ENCODE measurements at places on chromosomes 1 and 21.

DNA sequence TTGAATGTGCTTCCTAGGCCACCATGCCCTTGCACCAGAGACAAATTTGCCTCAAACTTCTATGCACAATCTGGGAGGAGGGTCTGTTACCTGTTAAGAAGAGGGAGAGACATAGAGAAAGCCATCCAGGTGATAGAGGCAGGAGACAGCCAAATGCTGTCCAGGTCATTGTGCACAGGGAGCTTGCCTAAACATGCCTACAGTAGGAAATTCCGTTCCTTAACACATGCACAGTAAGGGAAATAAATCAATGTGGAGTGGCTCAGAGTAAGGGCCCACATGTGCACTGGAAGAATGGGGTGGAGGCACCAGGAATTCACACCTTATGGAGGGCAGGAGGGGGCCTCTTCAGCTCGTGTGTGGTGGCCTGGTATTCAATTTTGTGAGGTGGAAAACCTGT lies 19.5 kb upstream of the CREG1 start:
- peaks cover 16% of the 10 kb centered on the region for H3K27me3 ChIP-seq
- H3K4me3 ChIP-seq, result no peak overlapping the region
- H3K27ac ChIP-seq, result no peak overlapping the region
- no peaks in the 10 kb centered on the region for H3K4me1 ChIP-seq

- H3K36me3 ChIP-seq, result no peaks in the 10 kb centered on the region
- H3K4me1 ChIP-seq, result peaks cover 2% of the 10 kb centered on the region
- no peak for DNase-seq
Measured at GRCh38 chr1:159946242-159947187, 1.1 kb upstream of the IGSF9 start.

DNA sequence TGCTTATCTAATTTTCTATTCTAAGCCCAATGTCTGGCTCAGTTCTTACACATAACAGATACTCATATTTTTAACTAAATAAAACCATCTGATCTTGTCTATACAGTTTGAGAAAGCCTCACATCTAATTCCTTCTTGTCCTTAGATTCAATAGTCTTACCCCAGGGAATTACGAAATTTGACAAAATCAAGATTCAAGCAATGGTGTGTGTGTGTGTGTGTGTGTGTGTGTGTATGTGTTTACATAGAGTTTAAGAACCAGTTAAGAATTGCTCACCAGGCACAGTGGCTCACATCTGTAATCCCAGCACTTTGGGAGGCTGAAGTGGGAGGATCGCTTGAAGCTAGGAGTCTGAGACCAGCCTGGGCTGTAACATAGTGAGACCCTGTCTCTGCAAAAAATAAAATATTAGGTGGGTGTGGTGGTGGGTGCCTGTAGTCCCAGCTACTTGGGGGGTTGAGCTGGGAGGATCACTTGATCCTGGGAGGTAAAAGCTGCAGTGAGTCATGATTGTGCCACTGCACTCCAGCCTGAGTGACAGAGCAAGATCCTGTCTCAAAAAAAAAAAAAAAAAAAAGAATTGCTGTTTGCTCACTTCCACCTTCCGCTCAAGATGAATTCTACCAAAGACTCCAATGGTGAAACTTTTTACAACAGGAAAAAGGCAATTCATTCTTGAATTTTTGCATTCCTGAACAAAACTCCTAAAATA lies 6.2 kb downstream of the WDR64 start:
- DNase-seq, result no peak
- H3K27me3 ChIP-seq, result peaks cover 11% of the 10 kb centered on the region

DNA sequence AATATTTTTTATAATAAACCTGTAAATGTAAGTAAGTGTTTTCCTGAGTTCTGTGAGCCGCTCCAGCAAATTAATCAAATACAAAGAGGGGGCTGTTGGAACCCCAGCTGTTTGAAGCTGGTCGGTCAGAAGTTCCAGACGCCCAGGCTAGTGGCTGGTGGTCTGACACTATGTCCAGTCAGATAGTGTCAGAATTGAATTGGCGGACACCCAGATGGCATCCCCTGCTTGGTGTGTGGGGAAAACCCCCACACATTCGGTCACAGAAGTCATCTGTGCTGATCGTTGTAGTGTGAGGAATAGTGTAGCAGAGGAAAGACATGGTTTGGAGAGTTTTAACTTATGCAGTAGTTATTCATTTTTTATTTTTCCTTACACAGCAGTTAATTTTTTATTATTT lies 32.4 kb downstream of the TBCE start:
- peaks cover 18% of the 10 kb centered on the region for H3K36me3 ChIP-seq
- H3K27me3 ChIP-seq, result no peaks in the 10 kb centered on the region
- no peaks in the 10 kb centered on the region for H3K4me1 ChIP-seq
- H3K27ac ChIP-seq, result no peak overlapping the region
- DNase-seq, result no peak
- no peak overlapping the region for H3K4me3 ChIP-seq

DNA sequence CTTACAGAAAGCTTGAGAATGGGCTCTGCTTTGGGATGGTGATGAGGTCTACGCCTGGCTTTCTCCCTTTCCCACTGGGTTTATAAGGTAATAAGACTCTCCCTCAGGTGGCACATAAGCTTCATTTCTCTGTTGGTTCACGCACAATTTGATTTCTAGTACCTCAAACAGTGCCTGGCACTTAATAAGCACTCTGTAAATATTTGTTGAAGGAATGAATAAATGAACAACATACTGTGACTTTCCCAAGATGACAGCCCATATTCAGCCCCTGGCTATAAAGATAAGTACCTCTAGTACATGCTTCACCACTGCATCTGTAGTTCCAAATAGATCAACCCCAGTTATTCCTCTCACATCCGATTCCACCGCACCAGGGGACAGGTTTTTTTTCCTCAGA lies 17.8 kb downstream of the COPA start:
- H3K27me3 ChIP-seq, result no peaks in the 10 kb centered on the region
- H3K4me1 ChIP-seq, result no peaks in the 10 kb centered on the region
- H3K36me3 ChIP-seq, result peaks cover 68% of the 10 kb centered on the region
- no peak overlapping the region for H3K4me3 ChIP-seq

DNA sequence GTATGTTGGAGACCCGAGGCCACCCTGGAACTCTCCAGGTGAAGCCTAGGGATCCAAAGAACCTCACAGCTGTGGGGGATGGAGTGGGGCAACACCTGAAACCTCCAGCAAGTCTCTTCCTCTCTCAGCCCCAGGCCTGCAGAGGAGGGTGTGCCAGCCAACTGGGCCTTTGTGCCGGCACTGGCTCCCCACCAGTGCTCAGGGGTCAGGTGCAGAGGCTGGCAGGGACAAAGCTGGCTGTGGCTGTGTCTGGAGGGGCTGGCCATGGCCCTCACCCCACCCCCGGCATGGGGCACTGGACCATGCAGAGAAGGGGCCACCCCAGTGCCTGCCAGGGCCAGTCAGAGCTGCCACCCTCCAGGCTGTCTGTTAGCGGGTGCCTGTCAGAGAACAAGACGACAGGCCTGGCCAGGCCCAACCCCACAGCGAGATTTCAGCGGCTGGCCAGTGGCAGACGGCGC lies 3.9 kb downstream of the COL18A1 start:
- peaks cover 3% of the 10 kb centered on the region for H3K4me1 ChIP-seq
- H3K27me3 ChIP-seq, result peaks cover 22% of the 10 kb centered on the region
- DNase-seq, result no peak
- no peak overlapping the region for H3K27ac ChIP-seq

DNA sequence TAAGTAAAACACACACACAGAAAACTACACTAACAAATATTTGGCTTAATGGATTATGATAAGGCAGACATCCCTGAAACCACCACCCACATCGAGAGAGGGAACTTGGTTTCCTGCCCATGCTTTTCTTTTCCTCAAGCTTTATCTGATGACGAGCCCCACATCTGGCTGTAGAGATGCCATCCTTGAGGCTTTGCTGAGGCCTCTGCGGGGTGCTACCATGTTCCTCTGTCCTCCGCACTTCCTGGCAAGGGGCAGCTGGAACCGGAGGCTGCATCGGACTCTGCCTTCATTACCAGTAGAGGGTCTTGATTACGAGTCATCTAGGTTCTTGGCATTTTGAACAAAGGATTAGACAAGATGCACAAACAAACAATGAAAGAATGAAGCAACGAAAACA lies 21.7 kb upstream of the C1orf174 start:
- no peak overlapping the region for H3K27ac ChIP-seq
- no peak overlapping the region for H3K4me3 ChIP-seq
- H3K27me3 ChIP-seq, result no peaks in the 10 kb centered on the region
- no peaks in the 10 kb centered on the region for H3K36me3 ChIP-seq
- DNase-seq, result no peak

GRCh38 chr1:198934901-198935305 lies 296.1 kb downstream of the PTPRC start:
- peaks cover 11% of the 10 kb centered on the region for H3K36me3 ChIP-seq
- peak; percentile 75 for DNase-seq
- H3K27me3 ChIP-seq, result no peaks in the 10 kb centered on the region
- H3K4me1 ChIP-seq, result peaks cover 39% of the 10 kb centered on the region
- no peak overlapping the region for H3K4me3 ChIP-seq
- no peak overlapping the region for H3K27ac ChIP-seq

DNA sequence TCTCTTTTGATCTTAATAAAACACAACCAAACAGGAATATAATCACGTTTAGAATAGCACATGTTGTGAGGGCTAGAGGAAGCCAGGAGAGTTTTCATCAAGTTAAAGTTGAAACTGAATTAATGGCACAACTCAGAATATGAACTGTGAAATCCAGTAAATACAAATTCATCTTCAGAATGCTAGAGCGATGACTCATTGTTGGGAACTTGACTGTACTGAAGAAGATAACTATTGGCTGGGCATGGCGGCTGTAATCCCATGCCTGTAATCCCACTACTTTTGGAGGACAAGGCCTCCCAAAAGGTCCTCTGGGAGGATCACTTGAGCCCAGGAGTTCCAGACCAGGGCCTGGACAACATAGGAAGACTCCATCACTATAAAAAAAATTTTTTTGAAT lies 8.8 kb downstream of the SYF2 start:
- H3K27ac ChIP-seq, result no peak overlapping the region
- H3K4me1 ChIP-seq, result peaks cover 5% of the 10 kb centered on the region
- no peak overlapping the region for H3K4me3 ChIP-seq
- H3K36me3 ChIP-seq, result peaks cover 64% of the 10 kb centered on the region

DNA sequence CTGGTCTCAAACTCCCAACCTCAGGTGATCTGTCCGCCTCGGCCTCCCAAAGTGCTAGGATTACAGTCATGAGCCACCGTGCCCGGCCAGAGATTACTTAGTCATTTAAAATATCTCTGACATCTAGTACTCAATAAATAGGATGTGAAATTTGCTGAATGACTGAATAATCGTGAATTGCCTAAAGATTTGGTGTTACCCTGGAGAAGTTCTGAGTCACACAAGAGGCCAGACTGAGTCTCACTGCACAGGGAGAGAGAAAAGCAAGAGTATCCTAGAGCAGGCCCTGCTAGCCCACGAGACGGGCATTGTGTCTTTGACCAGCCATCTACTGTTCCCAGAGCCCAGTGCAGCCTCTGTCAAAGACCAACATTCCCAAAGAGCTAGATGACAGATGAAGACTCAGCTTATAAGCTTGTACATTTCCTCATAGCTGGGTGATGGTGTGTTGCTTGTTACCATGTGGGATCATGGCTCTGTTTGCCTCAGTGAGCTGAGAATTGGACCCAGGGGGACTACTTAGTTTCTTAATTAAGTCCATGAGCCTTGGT lies 5.6 kb upstream of the EIF4G3 start:
- no peak overlapping the region for H3K4me3 ChIP-seq
- H3K27me3 ChIP-seq, result peaks cover 13% of the 10 kb centered on the region
- H3K4me1 ChIP-seq, result peaks cover under 1% of the 10 kb centered on the region
- H3K36me3 ChIP-seq, result no peaks in the 10 kb centered on the region
- no peak overlapping the region for H3K27ac ChIP-seq
- DNase-seq, result no peak

- H3K27me3 ChIP-seq, result no peaks in the 10 kb centered on the region
- peaks cover 30% of the 10 kb centered on the region for H3K36me3 ChIP-seq
- no peak overlapping the region for H3K27ac ChIP-seq
- H3K4me1 ChIP-seq, result peaks cover 69% of the 10 kb centered on the region
Measured at GRCh38 chr1:165844114-165844798, 16.8 kb downstream of the UCK2 start.

Data from activated T-helper 2 cell treated with anti-CD3 and anti-CD28 coated beads, Interferon-gamma antibody, Interleukin-2, Interleukin-4, amounts not matched to agents 10 μg/mL and 5 μg/mL and 100 μg/mL, durations not matched to agents 14 hours and 24 hours and 36 hours (primary cell).